Activated CD4-positive, alpha-beta T cell treated with anti-CD3 and anti-CD28 coated beads, Interleukin-2, amount 10 ng/mL, durations not matched to agents 7 days and 5 days (primary cell): ENCODE measurements at places on chromosomes 13 and 19. TPM values are rescaled to one million over a fixed set of nuclear protein-coding genes. Genes with fewer than 3 reads are reported as not detected.

GRCh38 chr13:65907666-65908525 is 1322.2 kb downstream of the PCDH9 start:
- no peak for DNase-seq

SOX1 gene
- not detected for total RNA-seq

PRSS57 gene
- total RNA-seq, result not detected

DNA sequence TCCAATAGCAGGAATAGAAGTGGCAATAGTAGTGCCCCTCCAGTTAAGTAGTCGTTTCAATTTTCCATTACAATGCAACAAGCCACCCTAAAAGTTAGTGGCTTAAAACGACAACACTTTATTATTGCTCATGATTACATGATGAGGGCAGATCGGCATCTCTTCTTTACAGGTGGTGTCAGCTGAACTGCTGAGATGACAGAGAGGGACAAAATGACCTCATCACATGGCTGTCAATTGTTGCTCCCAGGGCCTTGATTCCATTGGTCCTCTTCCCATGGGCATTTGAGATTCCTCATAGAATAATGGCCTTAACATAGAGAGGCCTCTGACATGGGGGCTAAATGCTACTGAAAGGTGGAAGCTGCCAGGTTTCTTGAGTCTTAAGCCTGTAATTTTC is 679.8 kb upstream of the KLHL1 start:
- DNase-seq, result no peak

GRCh38 chr19:54133312-54133956 is 4.1 kb upstream of the CNOT3 start:
- DNase-seq, result no peak

DNA sequence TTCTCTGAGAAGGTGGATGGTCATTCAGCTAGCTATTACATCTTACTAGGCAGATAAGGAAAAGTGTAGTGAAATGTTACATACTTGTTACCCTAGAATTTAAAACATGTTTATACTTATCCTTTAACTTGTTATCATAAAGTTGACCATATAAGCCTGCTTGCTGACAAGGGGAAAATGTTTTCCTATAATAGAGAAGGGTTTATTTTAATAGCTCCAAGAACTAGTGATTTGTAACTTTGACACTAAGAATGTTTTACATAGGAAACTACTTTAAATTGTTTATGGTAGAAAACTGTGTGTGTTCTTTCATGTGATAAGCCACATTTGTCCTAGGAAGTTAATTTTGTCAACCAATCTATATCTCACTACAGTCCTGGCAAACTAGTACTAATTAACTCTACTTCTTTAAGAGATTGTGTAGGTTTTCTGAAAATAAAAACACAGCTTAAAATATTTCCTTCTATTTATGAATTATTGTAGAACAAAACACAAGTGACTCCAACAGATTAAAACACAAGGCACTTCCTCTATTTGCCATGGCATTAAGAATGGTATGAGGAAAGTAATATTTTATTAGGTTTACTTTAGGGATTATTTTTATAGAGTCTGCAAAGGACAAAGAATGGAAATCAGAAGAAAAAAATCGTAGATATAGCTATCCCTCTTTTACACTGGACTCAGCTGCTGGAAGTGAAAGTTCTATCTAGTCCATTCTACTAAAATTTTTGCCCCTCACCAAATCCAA is 233.3 kb upstream of the NBEA start:
- DNase-seq, result no peak

CCDC70 gene
- not detected for total RNA-seq

GRCh38 chr19:3183721-3184641 is 1.7 kb upstream of the NCLN start:
- DNase-seq, result no peak

GRCh38 chr13:30884543-30884942 is 21.5 kb upstream of the MEDAG start:
- DNase-seq, result no peak

DCAF15 gene
- total RNA-seq, result 80.3 TPM

DNA sequence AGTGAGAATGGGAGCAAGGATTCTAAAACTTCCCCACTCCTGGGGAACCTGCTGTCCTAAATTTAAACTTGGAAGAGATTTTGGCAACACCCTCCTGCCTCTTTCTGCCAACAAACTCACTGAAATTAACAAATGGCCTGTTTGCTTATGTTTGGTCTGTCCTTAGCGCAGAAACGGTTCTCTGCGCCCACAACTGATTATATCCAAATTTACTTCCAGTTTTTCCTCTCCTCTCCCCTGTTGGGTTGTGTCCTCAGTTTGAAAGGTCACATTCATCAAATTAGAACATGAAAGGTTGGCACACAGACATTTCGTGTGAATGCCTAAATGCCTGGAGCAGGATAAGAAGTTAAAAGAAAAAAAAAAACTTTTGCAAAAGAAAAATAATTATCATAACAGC is 56.4 kb upstream of the MRI1 start:
- no peak for DNase-seq

- no peak for DNase-seq
Measured at GRCh38 chr13:45224176-45224575, 23.3 kb upstream of the KCTD4 start.

MAMSTR gene
- 1.5 TPM for total RNA-seq
